Cortex of kidney (tissue), 1 donor: ENCODE measurements at places on chromosomes 5 and 9.

- DNase-seq = no peak
Measured at GRCh38 chr5:87120518-87121303, 147.0 kb upstream of the RASA1 start.

- no peak for DNase-seq
Measured at GRCh38 chr9:18971404-18971803, 61.6 kb downstream of the SAXO1 start.

GRCh38 chr5:3843706-3844105, 248.1 kb downstream of the IRX1 start:
- DNase-seq = no peak

DNA sequence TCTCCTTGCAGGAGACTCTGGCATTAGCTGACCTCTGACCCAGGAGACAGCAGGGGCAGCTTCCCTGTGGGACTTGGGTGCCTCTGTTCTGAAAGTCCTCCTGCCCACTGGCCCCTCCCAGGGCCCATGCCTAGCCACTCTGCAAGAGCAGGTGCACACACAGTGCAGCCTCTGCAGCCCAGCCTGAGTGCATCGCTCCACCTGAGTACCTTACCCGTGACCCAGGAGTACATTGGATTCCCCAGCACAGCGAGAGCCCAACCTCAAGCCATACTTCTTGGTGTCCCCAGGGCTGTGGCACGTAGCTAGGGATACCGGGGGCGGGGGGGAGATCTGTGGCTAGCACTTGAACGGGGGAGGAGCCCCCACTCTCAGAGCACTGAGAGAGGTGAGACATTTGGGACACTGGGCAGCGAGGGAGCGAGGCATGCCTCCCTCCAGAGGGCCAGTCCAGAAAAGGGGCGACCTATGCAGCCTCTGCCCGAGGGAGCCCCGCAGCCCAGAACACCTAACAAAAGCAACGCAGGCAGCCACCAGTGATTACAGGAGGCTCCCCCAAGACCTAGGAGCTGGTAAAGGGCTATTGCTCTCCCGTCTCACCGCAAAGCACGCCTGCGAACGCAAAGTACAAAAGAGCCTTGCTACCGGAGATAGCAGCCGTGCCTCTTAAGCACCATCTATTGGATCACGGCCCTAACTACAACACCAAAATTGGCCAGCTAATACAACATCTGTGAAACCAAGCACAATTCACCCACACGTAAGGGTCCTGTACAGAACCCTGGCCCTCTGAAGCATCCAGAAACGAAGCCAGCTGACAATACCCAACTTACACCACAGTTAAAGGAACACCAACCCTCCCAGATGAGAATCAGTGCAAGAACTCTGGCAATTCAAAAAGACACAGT, 826 bp upstream of the PRDM9 start:
- DNase-seq = no peak

DNA sequence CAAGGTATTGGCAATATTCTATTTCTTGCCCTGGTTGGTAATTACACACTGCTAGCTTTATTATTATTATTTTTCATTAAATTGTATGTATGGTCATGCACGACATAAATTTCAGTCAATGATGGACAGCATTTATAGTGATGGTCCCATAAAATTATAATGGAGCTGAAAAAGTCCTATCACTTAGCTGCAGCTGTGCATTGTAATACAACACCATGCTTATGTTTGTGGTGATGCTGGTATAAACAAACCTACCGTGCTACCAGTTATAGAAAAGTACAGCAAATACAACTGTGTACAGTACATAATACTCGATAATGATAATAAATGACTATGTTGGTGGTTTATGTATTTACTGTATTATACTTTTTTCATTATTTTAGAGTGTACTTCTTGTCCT, 65.5 kb downstream of the NR3C1 start:
- no peak for DNase-seq

DNA sequence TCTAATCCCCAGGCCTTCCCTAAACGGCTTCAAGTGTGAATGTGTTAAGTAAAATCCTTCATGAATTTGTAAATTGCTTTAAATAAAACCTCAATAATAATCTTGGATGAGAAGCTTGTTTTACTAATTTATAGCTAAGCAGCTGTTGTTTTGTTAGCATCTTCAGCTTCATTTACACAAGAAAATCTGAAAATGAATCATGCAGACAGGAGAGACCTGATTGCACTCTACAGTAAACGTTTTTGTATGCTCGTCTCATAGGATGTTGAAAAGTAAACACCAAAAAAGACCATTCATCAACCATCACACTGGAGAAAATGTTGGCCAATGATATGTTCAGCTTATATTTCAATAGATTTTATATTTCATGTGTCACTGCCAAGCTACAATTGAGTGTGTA, 40.4 kb upstream of the MAP3K1 start:
- no peak for DNase-seq

GRCh38 chr5:139575751-139576150, 14.6 kb downstream of the UBE2D2 start:
- DNase-seq = no peak

- DNase-seq = no peak
Measured at GRCh38 chr5:6861036-6861435, 147.8 kb downstream of the TENT4A start.
